ENCODE measurements at places on chromosomes 5 and 9.

DNA sequence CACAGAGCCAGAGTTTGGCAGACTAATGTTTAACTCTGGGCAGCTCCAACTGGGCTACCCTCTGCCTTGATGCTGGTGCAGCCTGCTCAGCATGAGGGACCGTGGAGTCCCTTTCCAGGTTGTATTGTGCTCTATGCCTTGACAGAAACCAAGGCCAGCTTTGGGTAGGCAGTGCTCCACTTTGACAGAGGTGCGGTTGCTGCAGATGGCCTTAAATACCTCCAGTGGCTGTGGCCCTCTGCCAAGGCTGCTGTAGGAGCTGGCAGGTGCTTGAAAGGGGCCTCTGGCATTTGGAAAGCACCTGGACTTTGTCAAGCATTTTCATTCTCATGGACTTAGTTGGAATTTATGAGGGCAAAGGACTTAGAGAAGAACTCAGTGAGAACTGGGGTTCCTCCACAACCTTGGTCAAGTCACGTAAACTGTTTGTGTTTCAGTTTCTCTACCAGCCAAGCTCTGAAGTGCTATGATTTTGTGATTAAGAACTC is 249.7 kb upstream of the ZNF462 start:
- no peak for DNase-seq

- DNase-seq, result no peak
These were observed 284.1 kb downstream of the HCN1 start for GRCh38 chr5:45411971-45412612.

- no peak for DNase-seq
These were observed 17.3 kb downstream of the EXOC3 start for GRCh38 chr5:460273-460625.

GRCh38 chr5:132134384-132134783 is 60.8 kb downstream of the CSF2 start:
- no peak for DNase-seq

- DNase-seq, result no peak
These were observed 29.0 kb downstream of the SLC31A2 start for GRCh38 chr9:113179839-113180238.

GRCh38 chr9:22041775-22042174 is 32.7 kb upstream of the CDKN2B start:
- DNase-seq, result peak; percentile 79

GRCh38 chr9:86821006-86821845 is 126.1 kb downstream of the GAS1 start:
- DNase-seq, result no peak

DNA sequence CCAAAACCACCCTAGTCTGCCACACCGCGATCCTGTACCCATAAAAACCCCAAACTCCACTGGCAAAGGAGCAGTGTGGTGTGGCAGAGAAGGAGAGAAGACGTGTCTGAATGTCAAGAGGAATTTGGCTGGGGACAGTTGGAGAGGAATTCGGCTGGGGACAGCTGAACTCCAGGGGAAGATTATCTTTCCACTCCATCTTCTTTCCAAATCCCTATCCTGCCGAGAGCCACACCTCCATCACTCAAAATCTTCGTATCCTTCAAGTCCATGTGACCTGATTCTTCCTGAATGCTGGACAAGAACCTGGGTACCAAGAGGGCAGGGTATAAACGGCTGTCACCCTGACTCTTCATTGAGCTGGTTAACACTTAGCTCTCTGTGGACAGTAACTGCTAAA is 448.1 kb downstream of the ARHGEF28 start:
- no peak for DNase-seq

- DNase-seq, result no peak
These were observed 86.1 kb upstream of the ADAMTS2 start for GRCh38 chr5:179431221-179431824.

GRCh38 chr9:128317629-128318028 is 4.6 kb downstream of the TRUB2 start:
- DNase-seq, result no peak

DNA sequence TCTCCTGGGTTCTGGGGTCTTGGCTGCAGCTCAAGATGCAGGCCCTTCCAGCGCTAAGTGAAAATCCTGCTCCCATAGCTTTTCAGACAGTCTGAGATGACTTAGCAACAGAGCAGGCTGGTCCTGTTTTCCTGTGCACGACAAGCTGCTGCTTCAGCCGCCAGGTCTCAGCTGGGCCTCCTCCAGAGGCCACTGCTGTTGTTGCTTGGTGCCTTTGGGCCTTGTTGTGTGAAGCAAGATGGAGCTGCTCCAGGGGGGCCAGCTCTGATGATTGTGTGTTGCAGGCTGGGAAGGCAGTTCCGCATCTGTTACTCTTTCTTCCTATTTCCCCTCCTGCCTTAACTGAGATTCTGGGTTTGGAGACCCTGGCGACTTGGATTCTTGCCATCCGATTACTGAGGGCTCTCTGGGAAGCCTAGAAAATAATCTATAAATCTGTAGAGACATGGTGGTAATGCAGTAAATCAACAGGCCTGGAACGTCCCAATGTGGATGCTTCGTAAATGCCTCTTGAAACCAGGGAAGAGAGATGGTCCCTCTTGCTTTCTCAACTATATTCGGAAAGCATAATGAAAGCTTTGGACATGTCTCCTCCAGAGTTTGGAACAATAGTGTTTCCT is 3.2 kb downstream of the MAP1B start:
- DNase-seq, result no peak

Measured in islet precursor cell (in vitro differentiated cells).